CD4-positive, alpha-beta T cell treated with Interleukin-10 for 1 hour (primary cell): ENCODE measurements at places on chromosomes 6 and 20.
A peak's percentile ranks its signal among the peaks of the same experiment; 100 is the strongest.

- no peak for DNase-seq
Observed at GRCh38 chr6:120671519-120671918, 662.8 kb downstream of the TBC1D32 start.

DNA sequence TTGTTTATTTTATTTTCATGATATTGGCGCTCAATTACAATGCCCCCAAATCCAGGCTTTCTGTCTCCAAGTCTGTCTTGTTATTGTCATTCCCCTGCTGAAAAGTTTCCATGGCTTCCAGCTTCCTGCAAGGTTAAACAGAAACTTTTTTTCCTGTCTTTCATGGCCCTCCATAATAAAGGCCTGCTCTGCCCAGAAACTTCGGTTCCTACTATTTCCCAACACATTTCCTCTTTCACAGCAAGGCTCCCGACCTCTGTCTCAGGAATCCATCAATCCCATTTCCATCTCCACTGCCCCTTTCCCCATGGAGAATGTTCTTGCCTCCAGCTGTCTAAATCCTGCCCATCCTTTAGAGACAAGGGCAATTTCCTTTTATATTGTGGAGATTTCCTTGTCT is 365.2 kb upstream of the JARID2 start:
- no peak for DNase-seq

DNA sequence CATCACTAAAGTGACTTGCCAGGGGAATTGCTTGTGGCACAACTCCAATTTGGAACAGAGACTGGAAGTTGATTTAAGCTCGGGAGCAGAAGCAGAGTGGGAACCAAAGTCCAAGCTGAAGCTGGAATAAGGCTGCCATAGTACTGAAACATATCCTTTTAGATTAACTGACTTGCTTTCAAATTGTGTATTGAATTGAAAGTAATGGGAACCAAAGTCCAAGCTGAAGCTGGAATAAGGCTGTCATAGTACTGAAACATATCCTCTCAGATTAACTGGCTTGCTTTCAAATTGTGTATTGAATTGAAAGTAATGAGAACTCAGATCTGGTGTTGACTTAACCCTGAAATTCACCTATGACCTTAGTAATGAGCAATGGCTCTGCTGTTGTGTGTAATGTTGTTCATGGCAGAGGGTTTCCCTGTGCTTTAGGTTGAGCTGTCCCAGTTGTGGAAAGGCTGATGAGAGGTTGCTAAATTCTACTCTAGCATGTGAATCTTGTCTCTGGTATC is 40.2 kb downstream of the CENPW start:
- no peak for DNase-seq

GRCh38 chr6:56638760-56639159 is 3.9 kb downstream of the DST start:
- no peak for DNase-seq

- DNase-seq: no peak
Observed at GRCh38 chr20:2535711-2536559, 438 bp upstream of the TMC2 start.

DNA sequence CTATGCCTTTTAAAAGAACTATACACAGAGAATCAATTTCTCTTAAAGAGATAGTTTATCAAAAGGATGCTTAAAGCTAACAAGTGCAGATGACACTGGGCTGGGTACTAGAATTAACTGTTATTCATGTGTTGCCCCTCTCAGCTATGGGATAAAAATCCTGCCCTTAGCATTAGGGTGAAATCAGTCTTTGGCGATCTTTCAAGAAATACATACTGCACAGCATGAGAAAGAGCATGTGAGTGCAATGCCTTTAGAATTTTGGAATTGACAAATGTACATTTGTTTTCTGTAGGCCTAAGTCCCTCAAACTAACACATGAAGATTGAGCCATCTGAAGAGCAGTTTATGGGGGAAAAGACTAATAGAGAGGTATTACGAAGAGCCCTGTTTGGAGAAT is 115.4 kb downstream of the ZFP64 start:
- no peak for DNase-seq

DNA sequence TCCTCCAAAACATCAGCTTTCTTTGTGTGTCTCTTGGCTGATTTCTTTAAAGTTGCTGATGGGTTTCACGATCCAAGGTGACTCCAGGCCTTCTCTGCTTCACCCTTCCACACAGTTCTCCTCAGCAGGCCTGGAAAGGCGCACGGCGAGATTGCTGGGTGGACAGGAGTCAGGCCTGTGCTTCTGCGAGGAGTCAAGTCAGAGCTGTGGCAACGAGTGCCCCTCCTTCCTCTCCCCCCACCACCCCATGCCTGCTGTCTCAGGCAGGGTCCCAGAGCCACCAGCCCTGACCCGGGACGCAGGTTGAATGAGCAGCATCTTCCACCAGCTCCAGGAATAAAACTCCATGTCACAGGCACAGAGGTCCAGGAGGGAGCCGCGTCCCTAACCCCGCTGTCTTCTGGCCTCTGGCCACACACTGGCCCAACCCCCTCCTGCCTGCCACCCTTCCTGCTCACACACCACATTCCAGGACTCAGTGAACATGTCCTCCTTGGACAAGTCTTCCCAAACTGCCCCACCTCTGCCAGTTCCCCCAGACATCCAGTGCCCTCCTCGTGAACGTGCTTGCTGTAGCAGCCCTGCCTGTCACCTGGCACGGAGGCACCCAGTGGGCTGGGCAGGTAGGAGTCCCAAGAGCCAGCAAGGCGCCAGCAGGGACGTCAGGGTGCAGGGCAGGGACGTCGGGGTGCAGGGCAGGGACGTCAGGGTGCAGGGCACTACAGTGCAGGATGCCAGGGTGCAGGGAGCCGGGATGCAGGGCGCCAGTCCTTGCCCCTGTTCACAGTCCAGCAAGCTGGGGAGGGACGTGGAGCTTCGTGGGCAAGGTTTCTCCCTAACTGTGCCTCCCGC is 7.2 kb upstream of the NTSR1 start:
- DNase-seq: no peak

- no peak for DNase-seq
Observed at GRCh38 chr20:40675599-40676221, 13.3 kb downstream of the MAFB start.

DNA sequence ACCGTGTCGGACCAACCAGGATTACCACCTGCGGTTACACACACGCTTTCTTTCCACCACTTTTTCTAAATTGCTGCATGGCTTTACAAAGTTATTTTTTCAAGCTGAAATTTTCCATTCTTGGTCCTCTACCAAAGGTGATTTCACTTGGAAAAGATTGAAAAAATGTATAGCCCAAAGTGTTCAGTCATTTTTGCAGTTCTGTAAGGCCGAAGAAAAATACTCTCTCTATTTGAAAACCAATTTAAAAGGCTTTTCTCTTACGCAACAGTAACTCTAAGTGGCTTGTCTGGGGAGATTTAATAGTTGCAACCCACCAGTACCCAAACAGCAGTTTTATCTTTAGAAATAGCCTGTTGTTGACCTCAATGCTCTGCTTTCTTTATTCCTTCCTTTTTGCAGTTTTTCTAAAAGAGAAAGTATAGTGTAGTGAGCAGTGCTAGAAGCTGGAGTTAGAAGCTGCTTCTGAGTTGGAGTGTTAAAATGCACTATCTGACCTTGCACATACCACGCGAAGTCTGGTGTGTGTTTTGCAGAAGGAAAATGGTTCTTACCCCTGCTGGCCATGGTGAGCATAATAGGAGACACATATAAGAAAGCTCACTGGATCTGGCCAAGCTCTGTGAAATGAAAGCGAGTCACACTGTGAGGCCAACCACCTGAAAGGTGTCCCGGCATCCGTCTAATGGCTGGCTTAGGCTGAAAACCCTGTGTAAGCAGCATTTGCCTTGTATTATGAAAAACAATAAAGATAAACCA is 271.6 kb upstream of the PRND start:
- no peak for DNase-seq

GRCh38 chr6:152107973-152108372 is 300.5 kb downstream of the ESR1 start:
- DNase-seq: no peak

DNA sequence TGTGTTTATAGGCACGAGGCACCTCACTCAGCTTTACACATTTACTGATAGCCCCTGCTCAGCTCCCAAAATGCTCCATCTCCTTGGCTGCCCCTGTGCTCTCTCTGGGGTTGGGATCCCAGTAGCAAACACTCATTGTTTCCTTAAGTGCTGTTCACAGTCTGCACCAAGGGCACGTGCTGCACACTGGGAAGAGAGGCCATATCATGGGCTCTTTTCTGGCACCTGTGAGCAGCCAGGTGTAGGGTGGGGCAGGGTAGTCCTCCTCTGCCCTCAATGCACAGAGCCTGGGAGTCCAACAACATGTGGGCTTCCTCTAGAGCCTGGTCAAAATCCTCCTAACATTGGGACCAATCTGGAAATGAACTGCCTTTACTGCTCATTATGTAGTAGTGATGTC is 67.9 kb downstream of the BANF2 start:
- DNase-seq: no peak

- peak; percentile 22 for DNase-seq
Observed at GRCh38 chr6:104940893-104941728, 15.8 kb upstream of the LIN28B start.

GRCh38 chr20:43043887-43044286 is 145.8 kb downstream of the PTPRT start:
- no peak for DNase-seq

- no peak for DNase-seq
Observed at GRCh38 chr6:20846602-20847028, 312.4 kb downstream of the CDKAL1 start.

- DNase-seq: no peak
Observed at GRCh38 chr6:52388790-52389189, 26.8 kb downstream of the PAQR8 start.

- peak; percentile 41 for DNase-seq
Observed at GRCh38 chr20:2692036-2692885, at the start of gene EBF4. TSS of gene EBF4 (plus strand) at chr20:2692780. CDS start at chr20:2693646, 866 bp downstream.

- no peak for DNase-seq
Observed at GRCh38 chr6:151007076-151007475, 141.6 kb downstream of the MTHFD1L start.

GRCh38 chr6:167341038-167341583 is 16.2 kb downstream of the TTLL2 start:
- no peak for DNase-seq

DNA sequence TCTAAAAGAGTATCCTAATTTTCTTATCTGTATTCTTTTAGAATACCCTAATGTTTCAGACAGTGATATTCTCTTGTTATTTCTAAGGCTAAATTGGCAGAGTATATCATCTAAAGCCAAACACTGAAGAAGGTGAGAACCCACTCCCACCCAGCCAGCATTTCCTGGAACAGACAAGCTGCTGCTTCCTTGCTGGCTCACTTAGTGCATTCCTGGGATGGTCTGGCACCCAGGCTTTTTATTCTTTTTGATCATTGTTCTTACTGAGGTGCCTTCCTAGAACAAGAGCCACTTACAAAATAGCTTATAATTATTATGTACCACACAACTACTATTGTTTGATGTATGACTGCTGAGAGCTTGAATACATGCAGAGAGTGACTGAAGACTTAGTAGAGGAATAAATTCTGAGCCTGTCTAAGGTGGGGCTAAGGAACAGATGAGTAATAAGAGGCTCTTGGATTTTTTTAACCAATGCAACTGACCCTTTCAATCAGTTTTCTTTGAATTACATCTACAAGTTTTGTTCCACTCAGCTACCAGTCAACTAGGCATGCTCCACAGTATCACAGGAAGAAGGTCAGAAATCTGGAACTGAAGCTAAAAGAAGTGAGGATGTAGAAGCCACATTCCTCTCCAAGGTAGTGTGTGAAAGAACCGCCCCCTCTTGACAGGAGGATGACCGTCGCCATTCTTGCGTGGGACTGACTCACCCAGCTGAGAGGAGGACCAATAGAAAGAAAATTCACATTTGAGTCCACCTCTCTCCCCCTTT is 30.1 kb downstream of the PRPH2 start:
- no peak for DNase-seq

DNA sequence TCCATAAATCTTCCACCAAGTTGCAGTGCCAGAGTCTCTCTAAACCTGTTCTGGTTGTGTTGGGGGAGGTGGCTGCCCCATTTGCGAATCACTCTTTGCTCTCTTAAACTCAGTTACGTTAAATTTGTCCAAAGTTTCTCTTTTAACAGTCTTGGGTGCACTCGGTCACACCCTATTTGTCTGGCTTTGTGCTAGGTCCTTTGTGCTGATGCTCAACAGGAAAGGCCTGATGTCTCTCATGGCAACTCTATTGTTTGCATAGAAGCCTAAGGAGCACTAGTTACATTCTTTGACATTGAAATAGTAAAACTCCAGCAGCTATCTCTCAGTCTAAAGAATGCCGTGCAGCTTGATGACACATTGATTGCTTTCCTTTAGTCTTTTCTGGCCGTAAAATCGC is 105.1 kb downstream of the TRMT11 start:
- no peak for DNase-seq

DNA sequence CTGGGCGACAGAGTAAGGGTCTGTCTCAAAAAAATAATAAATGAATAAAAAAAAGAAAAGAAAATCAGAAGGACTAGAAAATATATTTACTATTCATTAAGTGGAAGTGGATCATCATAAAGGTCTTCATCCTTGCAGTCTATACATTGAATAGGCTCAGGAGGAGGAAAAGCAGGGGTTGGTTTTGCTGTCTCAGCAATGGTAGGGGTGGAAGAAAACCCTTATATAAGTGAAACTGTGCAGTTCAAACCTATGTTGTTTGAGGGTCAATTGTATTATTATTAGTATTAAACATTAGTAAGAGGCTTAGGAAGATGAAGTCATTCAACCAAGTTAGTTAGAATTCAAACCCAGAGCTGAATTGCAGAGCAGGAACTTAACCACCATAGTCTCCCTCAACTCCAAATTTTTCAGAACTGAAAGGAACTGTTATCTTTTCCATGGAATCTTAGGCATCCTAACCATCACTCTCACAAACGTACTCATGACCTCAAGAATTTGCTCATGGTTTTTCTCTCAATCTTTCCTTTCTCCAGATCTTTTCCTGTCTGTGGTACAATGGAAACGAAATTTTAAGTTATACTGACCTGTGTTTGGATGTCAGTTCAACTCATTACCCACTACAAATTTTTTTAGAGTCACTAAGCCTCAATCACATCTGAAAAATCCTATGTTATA is 7.7 kb upstream of the SMIM13 start:
- DNase-seq: no peak

GRCh38 chr20:14715400-14715799 is 378.0 kb upstream of the FLRT3 start:
- no peak for DNase-seq

DNA sequence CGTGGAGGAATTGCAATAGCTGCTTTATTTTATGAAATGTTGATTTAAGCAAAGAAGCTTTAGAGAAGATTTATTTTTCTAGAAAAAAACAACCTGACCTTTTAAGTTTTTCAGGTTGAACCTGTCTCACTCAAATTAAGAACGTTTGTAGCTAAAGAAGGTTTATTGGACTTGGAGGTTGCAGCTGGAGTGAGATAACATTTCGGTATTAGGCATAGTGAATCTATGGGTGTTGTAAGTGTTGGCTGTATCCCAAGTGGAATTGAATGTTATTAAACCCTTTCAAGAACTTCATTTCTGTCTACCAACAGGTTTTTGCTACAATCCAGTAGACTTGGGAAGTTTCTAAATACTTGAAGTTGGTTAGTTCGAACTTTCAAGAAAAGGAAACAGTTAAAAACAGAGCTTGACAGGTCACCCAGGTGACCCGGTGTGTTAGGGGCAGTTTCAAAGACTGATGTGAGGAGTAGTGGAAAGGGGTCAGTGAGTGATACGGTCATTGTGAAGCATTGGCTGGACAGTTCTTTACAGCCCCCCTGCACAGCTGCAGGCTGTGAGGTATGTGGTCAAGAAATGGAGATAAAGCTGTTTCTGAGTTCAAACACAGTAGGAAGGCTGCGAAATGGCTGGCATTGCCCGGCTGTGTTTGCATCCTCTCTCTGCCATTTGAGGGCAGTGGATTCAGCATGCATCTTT is 2.4 kb upstream of the TBCC start:
- DNase-seq: no peak

GRCh38 chr6:90074161-90074850 is 180.0 kb downstream of the GJA10 start:
- no peak for DNase-seq

- DNase-seq: no peak
Observed at GRCh38 chr6:125511809-125512396, 210.1 kb upstream of the HDDC2 start.
